ELR (cell line): ENCODE measurements at places on chromosomes 2 and 18.
A peak's percentile ranks its signal among the peaks of the same experiment; 100 is the strongest.

- no peak for DNase-seq
Observed at GRCh38 chr18:35430721-35431373, 53.7 kb upstream of the ZNF396 start.

GRCh38 chr2:136718273-136718672 is 47.1 kb upstream of the THSD7B start:
- no peak for DNase-seq

GRCh38 chr18:10213526-10213925 is 240.9 kb upstream of the APCDD1 start:
- no peak for DNase-seq

DNA sequence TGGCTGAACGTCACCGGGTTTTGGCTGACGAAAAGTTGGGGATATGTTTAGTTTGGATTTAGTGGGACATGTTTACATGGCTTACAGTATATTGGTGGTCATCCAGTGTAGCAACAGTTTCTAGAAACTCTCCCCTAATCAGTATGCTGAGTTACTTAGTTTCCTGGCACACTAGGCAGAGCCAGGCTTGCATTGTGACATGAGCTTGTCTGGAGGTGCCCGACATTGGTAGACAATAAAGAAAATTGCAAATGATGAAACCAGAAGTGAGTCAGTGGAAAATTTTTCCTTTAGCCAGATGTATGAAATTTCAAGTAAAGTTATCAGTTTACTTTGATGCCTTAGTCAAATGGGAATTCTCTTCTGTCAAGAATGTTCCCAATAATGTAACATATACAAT is 276.1 kb downstream of the RDH14 start:
- no peak for DNase-seq

GRCh38 chr2:28643911-28644334 is 107.7 kb upstream of the PPP1CB start:
- DNase-seq: peak; percentile 89

- DNase-seq: no peak
Observed at GRCh38 chr18:63930773-63931354, 18.2 kb upstream of the HMSD start.

GRCh38 chr2:84201158-84201557 is 257.9 kb downstream of the SUCLG1 start:
- no peak for DNase-seq

GRCh38 chr2:48397846-48398245 is 132.1 kb upstream of the STON1 start:
- no peak for DNase-seq

DNA sequence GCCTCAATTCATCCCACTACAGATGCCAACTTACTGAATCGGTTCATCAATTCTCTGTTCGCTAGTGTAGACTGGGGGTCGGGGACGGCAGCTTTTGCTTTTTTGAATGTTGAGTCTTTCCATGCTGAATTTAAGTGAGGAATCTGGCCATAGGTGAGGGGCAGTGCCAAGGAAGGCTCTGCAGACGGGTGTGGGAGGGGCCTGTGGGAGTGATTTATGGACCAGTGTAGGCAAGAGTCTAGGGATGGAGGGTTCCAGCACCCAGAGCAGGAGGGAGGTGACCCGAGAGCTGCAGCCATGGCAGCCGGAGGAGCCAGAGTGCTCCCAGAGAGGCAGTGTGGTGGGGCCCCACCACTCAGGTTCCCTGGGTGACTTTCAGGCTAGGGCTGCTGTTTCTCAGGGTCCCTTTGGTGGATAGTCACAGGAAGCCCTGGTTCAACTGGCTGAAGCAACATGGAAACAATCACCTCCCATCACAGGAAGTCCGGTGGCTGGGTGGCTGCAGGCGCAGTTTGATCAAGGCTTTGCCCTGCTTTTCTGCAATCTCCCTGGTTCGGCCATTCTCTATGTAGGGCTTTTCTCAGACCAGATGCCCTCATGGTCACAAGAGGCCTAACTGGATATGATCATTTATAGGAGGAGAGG is 16.9 kb upstream of the TEX44 start:
- DNase-seq: no peak

DNA sequence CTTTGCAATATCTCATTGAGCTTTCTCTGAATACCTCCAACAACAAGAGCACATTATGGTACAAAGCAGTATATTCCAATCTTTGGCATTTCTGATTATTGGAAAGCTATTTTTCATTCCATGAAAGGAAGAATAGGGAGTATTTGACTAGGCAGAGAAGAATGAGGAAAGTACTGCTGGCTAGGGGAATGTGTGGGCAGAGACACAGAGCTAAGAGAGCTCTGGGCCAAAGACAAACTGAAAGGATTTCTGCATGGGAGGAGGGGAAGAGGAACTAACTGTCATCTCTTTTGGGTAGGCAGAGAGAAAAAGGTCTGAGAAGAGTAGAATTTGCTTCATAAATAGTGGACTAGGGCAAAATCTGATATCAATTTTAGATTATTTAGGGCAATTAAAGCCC is 150.8 kb downstream of the CCDC85A start:
- DNase-seq: no peak

- no peak for DNase-seq
Observed at GRCh38 chr2:53670331-53670730, 97.3 kb upstream of the CHAC2 start.

GRCh38 chr2:240021488-240022104 is 3.5 kb downstream of the NDUFA10 start:
- DNase-seq: peak; percentile 72

- peak; percentile 97 for DNase-seq
Observed at GRCh38 chr2:84963692-84964405, 7.1 kb upstream of the KCMF1 start.

DNA sequence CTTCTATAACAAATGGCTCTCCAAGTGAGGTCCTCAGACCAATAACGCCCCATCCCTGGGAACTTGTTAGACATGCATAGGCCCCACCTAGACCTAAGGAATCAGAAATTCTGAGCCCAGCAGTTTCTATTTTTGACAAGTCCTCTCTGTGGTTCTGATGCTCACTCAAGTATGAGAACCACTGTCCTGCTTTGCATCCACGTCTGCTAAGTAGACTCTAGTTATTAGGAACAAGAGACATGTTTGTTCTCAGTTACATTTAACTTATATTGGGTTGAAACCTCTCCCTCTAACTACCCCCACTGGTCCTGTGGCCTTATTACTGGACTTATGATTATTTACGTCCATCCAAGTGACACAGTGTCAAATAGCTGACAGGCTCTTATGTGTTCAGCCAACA is 70.3 kb downstream of the TMEM17 start:
- no peak for DNase-seq

- DNase-seq: no peak
Observed at GRCh38 chr2:6692819-6693218, 172.9 kb downstream of the CMPK2 start.

GRCh38 chr2:218291318-218292047 is 820 bp downstream of the TMBIM1 start:
- DNase-seq: peak; percentile 36

- DNase-seq: no peak
Observed at GRCh38 chr2:233439191-233439590, 84.9 kb downstream of the DGKD start.

DNA sequence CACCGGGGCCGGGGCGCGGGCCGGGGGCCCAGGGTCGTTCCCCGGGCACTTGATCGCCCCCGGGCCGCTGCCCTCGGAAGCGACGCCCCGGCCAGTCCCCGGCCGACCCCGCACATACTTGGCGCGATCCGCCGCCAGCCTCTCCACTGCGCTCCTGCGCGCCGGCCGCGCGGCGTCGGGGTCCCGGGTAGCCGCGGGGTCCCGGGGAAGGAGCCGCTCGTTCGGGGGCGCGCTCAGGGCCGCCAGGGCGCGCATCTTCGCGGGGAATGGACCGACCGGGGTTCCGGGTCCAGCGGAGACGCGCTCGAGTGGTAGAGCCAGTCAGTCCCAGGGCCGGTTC is 204 bp downstream of the FAM110C start:
- DNase-seq: no peak

DNA sequence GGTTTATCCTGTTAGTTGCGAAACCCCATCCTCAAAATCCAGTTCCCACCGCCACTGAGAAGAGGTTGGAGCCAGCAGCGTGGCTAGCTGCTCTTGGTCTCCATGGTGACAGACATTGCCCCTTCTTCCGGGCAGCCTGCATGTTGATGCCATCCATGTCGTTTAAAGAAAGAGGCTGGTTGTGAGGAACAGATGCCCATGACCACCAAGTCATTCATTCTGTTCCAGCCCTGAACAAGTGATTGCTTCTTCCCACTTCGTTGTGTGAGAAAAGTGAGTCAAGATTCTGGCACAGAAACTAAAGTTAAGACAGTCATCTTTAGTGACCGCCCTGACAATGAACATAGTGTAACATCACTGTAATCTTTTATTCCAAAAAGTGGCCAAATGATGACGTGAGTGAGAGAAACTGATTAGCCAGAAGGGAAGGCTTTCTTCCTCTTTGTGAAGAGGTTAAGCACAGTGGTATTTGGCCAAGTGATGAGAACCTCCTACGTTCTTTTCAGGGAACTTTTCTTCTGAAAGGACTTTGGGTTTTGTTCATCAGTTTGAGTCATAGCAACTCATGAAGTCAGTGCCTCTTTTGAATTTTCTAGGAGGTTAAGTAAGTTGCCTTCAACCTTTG is 272.5 kb downstream of the GALR1 start:
- no peak for DNase-seq

GRCh38 chr2:187500585-187501359 is 52.7 kb upstream of the CALCRL start:
- DNase-seq: peak; percentile 82

- no peak for DNase-seq
Observed at GRCh38 chr2:14433946-14434495, 198.5 kb upstream of the LRATD1 start.

GRCh38 chr2:223601018-223601417 is 1.1 kb downstream of the SCG2 start:
- no peak for DNase-seq

- DNase-seq: peak; percentile 41
Observed at GRCh38 chr2:9950521-9951271, 797 bp upstream of the GRHL1 start.

DNA sequence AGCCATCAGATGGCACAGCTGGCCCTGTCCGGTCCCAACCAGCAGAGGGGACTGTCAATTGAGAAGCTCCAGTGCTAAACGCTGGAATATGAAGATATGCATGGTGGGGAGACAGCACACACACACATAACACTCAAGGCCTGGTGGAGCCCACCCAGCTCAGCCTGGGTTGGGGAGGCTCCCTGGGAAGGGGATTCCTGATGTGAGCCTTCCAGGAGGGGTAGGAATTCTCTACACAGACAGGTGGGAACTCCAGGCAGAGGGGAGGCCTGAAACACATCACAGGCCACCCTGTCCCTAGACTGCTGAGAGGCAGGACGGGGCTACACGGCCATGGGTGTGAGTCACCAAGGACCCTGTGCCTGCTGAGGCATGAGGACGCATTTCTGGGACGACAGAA is 49.4 kb upstream of the SH3RF3 start:
- DNase-seq: no peak

DNA sequence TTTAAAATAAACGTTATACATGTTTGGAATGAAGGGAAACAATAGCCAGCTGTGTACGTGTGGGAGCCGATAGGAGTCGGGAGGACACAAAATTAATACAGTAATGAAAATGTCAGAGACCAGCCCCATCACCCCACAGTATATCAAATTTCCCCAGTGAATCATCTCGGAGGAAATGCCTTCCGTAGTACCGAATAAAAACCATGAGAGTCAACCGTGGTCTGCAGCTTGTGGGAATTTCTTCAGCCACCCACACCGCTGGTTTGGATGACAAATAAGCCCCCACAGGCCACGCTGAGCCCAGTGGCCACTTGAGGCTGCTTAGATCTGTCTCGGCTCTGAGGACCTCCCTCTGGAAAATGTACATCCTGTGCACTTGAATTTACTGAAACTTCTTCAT is 133.7 kb downstream of the COL6A3 start:
- peak; percentile 99 for DNase-seq

DNA sequence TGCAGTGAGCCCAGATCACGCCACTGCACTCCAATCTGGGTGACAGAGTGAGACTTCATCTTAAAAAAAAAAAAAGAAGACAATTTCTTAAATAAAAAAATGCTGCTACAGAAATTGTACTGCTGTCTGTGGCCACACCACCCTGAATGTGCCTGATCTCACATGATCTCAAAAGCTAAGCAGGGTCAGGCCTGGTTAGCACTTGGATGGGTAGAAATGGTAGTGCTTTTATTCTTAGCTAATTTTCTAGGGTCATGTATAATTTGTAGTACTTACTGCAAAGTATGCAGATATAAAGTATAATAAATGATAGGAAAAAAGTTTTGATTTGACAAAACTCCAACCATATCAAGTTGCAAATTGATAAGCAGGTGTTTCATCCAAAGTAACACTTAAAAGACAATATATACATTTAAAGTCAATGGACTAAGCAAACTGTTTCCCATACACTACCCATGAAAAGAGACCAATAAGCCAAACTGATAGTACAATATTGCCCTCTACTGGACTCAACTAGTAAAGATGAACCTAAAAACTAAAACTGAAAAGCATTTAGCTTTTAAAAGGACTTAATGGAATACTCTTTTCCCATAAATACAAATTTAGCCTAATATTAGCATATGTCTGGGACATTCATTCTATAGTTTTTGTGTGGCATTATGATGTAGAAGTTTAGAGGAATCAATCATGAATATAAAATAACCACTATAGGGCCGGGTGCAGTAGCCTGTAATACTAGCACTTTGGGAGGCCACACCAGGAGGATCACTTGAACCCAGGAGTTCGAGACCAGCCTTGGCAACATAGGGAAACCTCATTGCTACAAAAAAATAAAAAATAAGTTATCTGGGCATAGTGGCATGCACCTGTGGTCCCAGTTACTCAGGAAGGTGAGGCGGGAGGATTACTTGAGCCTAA is 18.6 kb upstream of the PEX13 start:
- DNase-seq: peak; percentile 62

GRCh38 chr2:110726285-110726684 is 6.1 kb upstream of the ACOXL start:
- DNase-seq: no peak
